Endodermal cell (in vitro differentiated cells): ENCODE measurements at places on chromosomes 16 and 17.
A peak's percentile ranks its signal among the peaks of the same experiment; 100 is the strongest.

GRCh38 chr17:39186481-39187002 is 10.9 kb downstream of the CACNB1 start:
- H3K36me3 ChIP-seq: peaks cover 18% of the 10 kb centered on the region
- no peaks in the 10 kb centered on the region for H3K27me3 ChIP-seq
- DNase-seq: no peak
- H3K4me3 ChIP-seq: no peak overlapping the region
- H3K4me1 ChIP-seq: no peaks in the 10 kb centered on the region

DNA sequence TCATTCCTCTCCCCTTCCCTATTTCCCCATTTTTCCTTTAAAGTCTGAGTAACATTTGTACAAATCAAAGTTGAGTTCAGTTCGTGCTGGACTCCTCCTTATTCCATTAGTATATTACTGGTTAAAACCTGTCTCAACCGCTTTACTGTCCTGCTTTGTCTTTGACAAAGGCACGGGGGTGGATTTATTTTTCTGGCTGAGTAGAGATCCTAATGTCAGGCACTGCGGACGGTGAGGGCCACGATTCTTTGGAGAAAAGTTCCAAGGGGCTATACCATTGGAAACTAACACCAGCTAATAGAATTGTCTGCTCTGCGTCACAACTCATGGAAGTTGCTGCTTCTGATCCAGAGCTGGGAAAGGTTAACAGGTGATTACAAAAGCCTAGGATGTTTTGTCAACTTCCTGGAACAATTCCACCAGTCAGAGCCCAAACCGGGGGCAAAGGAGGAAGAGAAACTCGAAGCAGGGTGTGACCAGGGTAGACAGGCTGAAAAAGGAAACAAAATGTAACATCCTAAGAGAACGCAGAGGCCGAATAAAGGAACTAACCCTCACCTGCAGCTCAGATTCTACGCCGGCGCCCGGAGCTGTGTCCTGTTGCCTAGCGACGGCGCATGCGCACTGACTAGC is 12.4 kb downstream of the TAT start:
- no peaks in the 10 kb centered on the region for H3K27me3 ChIP-seq
- H3K4me1 ChIP-seq: no peaks in the 10 kb centered on the region
- H3K4me3 ChIP-seq: peak overlapping the region; percentile 85
- DNase-seq: no peak
- H3K36me3 ChIP-seq: no peaks in the 10 kb centered on the region

DNA sequence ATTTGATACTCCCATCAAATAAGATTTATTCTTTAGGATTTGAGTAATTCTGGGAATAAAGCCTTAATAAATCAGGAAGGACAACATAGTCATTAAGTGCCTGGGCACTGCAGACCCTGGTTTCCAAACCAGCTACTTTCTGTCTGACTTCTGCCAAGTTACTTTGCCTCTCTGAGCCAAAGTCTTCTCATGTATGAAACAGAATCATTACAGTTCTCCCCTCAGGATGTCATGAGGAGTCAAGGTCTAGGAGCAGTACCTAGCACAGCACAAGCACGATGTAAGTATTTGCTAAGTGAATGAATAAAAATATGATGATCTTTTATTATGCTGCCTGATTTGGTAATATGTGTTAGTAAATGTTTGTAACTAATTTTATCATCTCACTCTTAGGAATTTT is 30.4 kb upstream of the HEATR6 start:
- DNase-seq: no peak
- no peaks in the 10 kb centered on the region for H3K27me3 ChIP-seq
- H3K27ac ChIP-seq: no peak overlapping the region
- no peaks in the 10 kb centered on the region for H3K36me3 ChIP-seq

GRCh38 chr16:63702981-63703590 is 1418.8 kb downstream of the CDH11 start:
- no peaks in the 10 kb centered on the region for H3K27me3 ChIP-seq
- DNase-seq: peak; percentile 73
- H3K27ac ChIP-seq: no peak overlapping the region
- no peaks in the 10 kb centered on the region for H3K36me3 ChIP-seq

DNA sequence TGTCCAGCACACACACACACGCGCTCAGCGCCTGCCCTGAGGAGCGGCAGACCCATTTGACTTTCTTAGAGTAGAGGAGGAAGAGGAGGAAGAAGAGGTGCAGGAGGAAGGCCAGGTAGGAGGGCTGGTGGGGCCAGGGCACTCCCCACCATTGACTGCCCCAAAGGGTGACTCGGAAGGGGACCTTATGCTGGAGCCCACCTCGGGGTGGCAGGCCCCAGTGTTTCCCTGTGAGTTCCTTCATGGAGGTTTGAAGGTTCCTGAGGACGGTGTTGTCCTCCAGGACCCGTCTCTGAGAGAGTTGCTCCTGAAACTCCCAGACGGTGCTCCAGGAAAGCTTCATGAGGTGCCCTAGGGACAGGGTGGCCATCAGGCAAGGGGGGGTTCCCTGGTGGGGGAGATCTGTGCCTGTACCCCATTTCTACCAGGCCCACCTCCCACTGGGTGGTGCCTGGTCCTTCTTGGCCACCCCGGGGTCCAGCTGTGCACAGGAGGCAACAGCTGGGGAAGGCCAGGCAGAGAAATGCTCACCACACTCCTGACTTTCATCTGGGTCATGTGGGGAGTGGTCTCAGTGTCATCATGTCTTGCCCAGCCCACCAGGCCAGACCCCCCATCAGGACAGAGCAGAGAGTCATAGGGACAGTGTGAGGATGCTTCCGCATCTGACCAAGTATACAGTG is 89.5 kb downstream of the TNFRSF13B start:
- H3K4me1 ChIP-seq: no peaks in the 10 kb centered on the region
- H3K36me3 ChIP-seq: no peaks in the 10 kb centered on the region
- no peak for DNase-seq
- no peaks in the 10 kb centered on the region for H3K27me3 ChIP-seq
- no peak overlapping the region for H3K27ac ChIP-seq
- H3K4me3 ChIP-seq: no peak overlapping the region

GRCh38 chr17:4411201-4411600 is 22.5 kb upstream of the SPNS3 start:
- H3K27me3 ChIP-seq: no peaks in the 10 kb centered on the region
- DNase-seq: no peak
- no peak overlapping the region for H3K4me3 ChIP-seq

GRCh38 chr17:76270127-76270592 is 5.0 kb downstream of the UBALD2 start:
- H3K4me1 ChIP-seq: peaks cover 19% of the 10 kb centered on the region
- H3K36me3 ChIP-seq: peaks cover 18% of the 10 kb centered on the region
- no peaks in the 10 kb centered on the region for H3K27me3 ChIP-seq
- no peak overlapping the region for H3K27ac ChIP-seq
- no peak overlapping the region for H3K4me3 ChIP-seq
- no peak for DNase-seq

- H3K4me1 ChIP-seq: no peaks in the 10 kb centered on the region
- no peak overlapping the region for H3K27ac ChIP-seq
- no peak for DNase-seq
- H3K36me3 ChIP-seq: no peaks in the 10 kb centered on the region
Observed at GRCh38 chr16:10196999-10197398, 14.8 kb upstream of the GRIN2A start.
